ENCODE measurements at places on chromosomes 5 and 9.
A peak's percentile ranks its signal among the peaks of the same experiment; 100 is the strongest.

DNA sequence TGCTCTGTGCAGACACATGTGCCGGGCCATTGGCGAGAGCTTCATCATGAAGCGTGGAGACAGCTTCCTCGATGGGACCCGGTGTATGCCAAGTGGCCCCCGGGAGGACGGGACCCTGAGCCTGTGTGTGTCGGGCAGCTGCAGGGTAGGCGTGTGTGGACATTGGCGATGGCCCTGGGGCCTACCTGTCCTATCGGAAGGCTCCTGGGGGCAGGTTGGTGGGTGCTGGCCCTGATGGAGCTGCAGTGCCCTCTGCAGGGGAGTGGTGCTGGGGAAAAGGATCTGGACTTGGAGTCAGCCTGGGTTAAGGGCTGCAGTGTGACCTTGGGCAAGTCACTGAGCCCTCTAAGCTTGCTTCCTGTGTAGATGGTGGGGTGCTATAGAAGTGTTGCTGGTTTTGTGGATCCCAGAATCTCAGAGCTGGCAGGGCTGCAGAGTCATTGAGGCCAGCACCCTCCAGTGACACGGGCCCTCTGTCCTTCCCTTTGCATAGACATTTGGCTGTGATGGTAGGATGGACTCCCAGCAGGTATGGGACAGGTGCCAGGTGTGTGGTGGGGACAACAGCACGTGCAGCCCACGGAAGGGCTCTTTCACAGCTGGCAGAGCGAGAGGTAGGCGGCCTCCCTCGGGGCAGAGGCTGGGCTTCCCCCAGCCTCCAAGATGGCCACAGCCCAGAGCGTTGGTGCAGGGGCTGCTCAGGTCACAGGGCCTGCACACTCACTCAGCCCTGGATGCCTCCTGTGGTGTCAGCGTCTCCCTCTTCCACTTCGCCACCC lies 15.8 kb downstream of the ADAMTS13 start:
- DNase-seq: peak; percentile 62

DNA sequence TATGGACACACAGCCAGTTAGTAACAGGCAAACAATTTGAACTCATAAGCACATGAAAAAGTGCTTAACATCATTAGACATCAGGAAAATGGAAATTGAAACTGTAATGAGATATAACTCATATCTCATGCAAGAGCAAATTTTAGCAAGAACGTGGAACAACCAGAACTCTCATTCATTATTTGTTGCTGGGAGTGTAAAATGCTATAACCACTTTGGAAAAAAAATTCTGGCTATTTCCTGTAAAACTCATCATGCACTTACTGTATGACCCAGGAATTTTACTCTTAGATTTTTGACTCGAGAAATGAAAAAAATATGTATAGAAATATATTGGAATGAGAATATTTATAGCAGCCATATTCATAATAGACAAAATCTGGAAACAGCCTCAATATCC lies 205.7 kb upstream of the PUM3 start:
- DNase-seq: no peak

GRCh38 chr9:76957258-76957657 lies 51.3 kb upstream of the PRUNE2 start:
- no peak for DNase-seq

DNA sequence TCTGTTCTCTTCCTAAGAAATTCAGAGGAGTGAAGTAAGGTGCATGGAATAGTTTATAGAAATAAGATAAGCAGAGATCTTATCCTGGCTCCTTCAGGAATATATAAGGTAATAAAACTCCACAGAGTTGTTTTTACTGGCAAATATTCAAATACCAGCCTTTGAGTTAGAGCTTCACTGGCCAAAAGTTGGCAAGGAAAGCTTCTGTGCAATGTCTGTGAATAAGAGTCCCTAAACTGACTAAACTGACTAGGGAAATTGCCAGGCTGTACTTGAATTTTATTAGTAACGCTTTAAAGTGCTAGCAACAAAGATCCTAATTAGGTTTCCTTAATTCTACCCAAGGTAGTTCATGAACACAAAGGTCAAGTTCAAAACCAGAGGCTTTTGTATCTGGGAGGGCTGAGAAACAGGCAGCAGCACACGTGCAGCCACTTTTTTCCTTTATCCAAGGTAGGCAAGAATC lies 131.1 kb upstream of the MPDZ start:
- no peak for DNase-seq

- DNase-seq: no peak
Measured at GRCh38 chr5:104789366-104789765, 1226.8 kb upstream of the NUDT12 start.

DNA sequence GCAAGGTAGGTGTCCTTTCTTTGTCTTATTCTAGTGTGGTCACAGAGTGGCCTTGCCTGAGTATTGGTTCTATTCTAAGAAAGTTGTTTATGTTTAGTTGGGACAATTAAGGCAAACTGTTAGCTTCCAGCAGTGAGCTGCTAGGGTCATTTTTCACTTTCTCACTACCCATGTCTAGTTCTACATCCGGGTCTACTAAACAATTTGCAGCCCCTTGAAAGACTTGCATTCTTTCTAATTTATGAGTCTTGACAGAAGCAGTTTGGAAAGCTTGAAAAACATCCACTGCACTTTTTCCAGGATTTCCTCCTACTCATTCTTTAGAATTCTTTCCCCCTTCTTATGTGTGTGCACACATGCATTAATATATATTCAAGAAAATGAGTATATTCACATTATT lies 892.2 kb upstream of the ACO1 start:
- no peak for DNase-seq

DNA sequence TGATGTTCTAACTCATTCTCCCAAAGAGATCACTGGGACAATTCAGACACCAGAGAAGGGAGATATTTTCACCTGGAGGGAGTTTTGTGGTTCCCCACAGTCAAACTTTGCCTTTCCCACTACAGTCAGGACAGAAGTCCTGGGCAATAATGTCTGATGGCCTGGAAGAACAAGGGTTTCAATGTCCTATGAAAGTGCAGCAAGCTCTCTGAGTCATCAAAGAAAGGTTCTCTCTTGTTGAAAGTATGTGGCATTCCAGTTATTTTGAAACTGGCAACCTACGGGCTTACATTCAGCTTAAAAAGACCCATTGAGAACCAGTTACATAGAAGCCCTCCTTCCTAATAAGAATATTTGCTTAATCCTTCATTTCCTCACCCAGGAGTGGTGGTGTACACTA lies 103.9 kb downstream of the INSYN2B start:
- DNase-seq: no peak

- peak; percentile 5 for DNase-seq
Measured at GRCh38 chr9:120032639-120033038, 547.3 kb downstream of the CDK5RAP2 start.

DNA sequence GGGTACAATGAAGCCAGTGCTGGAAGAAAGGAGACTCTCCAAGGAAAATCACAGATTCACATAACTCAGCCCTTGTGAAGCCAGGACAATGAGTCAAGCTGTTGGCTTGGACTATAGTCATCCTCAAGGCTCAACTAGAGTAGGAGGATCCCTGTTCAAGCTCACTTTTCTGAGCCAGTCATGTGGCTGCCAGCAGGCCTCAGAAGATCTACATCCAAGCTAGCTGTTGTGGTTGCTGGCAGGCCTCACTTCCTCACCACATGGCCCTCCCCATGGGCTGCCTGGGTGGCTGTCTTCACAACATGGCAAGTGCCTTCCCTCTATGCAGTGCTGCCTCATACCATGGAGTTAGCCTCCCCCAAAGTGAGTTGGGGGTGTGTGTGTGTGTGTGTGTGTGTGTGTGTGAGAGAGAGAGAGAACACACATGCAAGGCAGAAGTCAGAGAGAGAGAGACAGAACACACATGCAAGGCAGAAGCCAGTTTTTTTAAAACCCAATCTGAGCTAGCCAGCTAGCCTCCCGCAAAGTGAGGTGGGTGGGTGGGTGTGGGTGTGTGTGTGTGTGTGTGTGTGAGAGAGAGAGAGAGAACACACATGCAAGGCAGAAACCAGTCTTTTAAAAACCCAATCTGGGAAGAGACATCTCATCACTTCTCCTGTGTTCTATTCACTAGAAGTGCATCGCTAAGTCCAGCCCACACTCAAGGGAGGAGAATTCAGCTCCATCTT lies 17.1 kb downstream of the SCAI start:
- no peak for DNase-seq

- no peak for DNase-seq
Measured at GRCh38 chr9:110745676-110746075, 77.1 kb downstream of the MUSK start.

DNA sequence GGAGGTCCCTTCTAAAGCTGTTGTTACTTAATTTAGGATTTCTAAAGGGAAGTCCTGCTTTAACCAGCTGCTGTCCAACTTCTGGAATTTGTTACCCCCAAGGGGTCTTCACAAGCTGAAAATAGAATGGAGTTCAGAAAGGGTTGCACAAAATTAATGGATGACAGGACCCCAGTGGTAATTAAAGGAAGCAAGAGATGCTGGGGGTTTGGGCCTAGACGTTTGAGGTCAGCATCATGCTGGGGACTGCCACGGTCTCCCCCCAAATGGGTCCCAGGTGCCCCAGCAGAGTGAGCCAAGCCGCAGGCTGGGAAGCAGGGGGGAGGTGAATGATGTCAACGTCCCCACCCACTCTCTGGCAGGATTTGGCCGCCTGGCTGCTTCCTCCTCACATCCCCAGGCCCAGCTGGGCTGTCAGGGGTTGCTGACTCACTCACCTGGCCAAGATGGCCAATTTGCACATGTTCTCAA lies 97.5 kb upstream of the ARAP3 start:
- DNase-seq: no peak

- no peak for DNase-seq
Measured at GRCh38 chr5:109619021-109619460, 70.7 kb upstream of the MAN2A1 start.

- peak; percentile 49 for DNase-seq
Measured at GRCh38 chr9:99000476-99001395, 57.0 kb downstream of the COL15A1 start.

DNA sequence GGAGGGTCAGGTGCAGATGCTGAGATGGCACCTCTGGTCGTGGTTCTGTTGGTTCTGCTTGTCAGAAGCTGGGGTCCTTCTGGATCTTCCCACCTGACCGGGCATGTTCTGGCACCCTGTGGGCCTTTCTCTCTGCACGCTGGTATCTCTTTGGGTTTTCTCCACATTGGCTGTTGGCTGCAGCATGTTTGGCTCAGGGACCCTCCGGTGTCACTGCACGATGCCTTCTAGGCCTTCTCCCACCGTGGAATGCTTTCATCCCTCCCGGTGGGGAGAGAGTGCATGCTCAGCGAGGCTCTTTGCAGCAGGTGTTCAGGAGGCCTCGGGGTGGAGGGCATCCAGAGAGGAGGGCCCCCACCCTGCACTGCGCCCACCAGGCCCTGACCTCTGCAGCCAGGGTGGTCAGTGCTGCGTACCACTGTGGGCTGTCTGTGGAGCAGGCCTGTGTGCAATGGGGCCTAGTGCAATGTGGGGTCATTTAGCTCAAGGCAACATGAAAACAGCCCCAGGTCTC lies 119.4 kb downstream of the WNK2 start:
- no peak for DNase-seq

DNA sequence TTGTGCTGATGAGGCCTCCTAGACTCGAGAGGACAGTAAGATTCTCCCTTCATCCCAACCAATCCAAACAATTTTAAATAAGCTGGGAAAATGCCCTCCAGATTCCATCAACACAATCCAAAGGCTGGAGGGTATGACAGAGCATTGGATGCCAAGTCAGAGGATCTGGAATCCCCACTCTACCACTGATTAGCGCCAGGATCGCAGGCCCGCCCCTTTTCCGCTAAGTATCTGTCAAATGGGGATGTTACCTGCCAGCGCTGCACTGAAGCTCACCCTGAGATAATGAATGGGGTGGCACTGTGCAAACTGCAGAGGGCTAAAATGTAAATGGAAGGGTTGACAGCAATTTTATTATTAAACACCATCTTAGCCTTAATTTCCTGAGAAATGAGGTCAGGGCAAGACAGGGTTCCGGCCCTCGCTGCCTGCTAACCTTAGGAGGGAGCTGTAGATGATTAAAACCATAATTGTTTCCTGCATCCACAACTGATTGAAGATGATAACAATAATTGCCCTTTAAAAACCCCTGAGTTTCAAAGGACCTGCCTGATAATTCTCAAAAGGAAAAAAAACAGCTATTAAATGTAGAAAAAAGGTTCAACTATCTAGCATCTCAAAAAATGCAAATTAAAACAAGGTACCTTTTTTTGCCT lies 31.6 kb upstream of the GABBR2 start:
- no peak for DNase-seq

DNA sequence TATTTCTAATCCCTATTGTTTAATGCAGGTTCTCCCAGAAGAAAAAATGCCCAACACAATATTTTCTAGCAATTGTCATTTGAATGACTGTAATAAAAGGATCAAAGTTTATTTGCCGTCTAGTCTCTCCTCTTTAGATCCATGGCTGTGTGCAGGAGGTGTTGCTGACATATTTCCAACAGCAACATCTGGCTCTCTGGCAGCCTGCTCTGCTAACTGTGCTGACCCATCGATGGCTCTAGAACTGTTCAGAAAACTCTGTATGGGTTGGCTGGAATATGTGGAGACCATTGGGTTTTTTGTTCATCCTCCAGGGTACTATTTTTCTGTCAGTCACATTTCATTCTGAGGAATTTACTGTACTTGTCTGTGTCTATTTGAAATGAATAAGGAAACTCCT lies 202.0 kb upstream of the SLC27A6 start:
- DNase-seq: no peak

GRCh38 chr5:132436936-132437335 lies 53.6 kb downstream of the IRF1 start:
- no peak for DNase-seq

DNA sequence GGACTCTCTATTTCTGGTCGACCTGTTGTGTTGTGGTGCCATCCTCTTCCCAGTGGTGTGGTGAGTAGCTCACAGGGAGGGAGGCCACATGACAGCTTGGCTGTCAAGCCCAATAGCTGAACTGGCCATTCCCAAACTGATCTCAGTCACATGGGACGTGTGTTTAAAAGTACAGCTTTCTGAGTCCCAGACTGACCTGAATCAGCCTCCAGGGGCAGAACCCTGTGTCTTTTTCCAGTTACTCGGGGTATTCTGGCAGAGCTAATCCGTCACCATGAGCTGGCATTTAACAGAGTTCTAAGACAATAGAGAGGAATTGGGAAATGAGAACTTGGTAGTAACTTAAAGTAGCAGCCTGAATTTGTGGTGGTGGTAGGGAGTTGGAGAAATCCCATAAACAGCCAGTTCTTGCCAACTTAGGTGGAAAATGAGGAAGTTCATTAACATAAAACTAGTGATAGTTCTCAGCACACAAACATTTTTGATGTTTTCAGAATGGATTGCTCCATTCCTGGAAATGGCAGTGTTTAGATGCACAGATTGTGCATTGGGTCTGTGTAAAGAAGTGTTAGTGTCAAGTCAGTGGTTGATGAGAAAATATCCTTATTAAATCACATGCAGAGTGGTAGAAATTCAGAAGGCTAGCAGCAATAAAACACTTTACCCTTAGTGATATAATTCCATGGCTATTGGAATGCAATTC lies 50.9 kb downstream of the GPR107 start:
- DNase-seq: no peak

Measured in Caco-2 (cell line).